Fibroblast of gingiva (primary cell): ENCODE measurements at places on chromosomes 2 and 18.

DNA sequence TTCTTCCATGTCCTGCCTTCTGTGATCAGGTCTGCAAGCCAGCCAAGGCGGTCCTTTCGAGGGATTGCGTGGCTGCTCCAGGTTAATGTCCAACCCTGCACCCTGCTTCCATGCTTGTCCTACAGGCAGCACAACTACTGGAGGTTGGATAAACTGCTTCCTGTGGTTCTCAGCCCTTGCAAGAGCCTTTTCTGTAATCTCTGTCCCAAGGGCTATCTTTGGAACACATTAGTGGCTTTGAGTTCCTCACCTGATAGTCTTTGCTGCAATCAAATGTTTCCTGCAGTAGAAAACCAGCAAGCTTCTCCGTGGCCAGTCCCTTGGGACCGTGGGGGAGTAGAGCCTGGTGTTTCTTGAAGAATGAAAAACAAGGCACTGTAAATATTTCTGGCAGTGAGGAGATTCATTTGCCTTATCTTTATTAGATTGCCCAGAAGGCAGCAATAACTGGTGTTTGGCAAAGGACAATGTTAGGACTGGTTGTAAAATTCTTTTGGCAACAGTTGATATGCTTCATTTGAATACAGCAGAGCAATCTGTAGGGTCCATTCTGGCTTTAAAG is 214.4 kb downstream of the FHOD3 start:
- DNase-seq = no peak

DNA sequence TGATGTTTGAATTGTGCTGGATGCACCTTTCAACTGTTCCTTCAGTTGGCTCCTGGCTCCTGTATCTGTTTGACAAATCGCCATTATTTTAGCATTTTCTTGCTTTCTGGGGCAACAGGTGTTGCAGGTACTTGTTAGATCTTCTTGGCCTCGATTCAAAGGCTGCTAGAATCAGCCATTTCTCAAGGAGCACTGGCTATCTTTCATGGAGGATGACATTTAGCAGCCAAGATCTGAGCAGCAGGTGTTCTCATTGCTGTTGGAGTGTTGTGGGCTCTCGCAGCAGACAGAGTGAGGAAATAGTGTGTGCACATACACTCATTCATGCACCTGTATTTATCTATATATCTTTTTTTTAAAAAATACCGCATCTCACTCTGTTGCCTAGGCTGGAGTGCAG is 52.2 kb downstream of the INPP5D start:
- no peak for DNase-seq

- DNase-seq = peak; percentile 58
These were observed 160.5 kb upstream of the STK17B start for GRCh38 chr2:196331851-196332250.

- DNase-seq = no peak
These were observed 76.4 kb downstream of the TSN start for GRCh38 chr2:121831841-121832240.

GRCh38 chr18:8705961-8706790 is 820 bp downstream of the MTCL1 start:
- DNase-seq = no peak

DNA sequence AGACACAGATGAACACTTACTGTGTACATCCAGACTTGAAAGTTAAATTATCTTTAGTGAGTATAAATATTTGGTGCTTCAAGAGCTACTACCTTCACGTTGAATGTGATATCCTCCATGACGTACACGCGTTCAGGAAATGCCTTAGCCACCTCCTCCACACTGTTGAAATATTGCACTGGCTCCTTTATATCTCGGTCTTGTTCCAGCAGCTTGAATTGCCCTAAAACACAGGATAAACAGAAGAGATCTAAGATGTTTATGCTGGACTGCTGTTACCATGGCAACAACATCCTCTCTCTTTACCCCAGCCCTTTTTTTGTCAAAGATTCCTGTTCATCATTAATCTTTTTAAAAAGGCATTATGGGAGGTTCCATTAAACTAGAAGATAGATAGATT is 120.3 kb downstream of the MEP1B start:
- DNase-seq = peak; percentile 20

GRCh38 chr2:20563833-20564232 is 87.1 kb downstream of the HS1BP3 start:
- DNase-seq = no peak

DNA sequence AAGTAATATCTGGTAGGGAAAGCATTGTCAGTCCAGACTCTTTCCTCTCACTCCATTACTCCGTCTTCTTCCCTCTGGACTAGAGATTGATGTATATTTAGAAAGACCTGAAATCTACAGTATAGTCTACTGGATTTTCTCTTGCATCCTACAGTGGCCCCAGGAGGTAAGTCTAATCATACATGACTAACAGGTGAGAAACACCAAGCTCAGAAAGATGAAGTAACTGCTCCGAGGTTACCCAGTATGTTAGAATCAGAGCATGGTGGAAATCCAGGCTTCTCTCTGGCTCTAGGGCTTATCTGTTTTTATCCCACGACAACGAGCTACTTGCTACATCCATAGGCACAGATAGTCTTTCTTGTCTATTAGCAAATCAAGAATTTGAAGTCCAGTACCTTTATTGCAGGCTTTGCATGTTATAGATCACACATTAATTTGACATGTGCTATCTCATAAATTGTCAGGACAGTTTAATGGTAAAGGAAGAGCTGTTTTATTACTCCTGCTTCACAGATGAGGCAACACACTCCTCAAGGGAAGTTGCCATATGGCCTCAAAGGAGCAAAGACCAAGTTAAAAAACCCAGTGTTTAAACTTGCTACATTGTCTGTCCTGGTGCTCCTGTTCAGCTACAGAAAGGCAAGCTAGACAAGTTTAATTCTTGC is 484.3 kb downstream of the THSD7B start:
- no peak for DNase-seq

DNA sequence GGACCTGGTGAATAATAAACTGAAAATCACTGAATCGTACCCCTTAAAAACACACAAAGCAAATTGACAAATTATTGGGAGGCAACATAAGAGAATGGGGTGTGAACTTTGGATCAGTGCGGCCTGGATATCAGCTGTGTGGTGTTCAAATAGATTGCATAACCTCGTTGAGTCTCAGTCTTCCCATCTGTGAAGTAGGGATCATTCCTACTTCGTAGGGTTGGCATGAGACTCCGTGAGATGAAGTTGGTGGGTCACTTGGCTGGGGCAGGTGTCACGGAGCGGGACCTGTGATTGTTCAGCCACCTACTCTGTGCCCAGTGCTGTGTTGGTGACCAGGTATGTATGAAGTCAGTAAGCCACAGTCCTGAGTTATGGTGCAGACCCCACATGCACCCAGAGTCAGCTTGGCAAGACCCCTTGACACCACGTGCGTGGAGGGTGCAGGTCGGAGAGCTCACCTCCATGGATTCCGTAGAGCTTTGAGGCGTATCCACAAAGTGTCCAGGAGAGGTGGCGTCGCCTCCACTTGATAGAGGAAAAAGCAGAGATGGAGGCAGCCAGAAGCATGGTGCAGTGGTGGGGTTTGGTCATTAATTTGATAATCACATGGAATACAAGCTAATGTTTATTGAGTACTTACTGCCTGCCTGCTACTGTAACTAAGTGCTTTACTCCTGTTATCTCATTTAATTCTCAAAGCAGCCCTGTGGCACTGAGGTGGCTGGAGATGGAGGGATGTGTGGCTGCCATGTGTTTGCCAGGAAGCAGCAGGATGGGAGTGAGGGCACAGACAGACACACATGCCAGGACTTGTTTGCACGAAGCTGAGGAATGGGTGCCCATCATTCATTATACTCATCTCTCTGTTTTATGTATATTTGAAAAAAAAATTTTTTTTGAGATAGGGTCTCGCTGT is 35.8 kb downstream of the HPCAL1 start:
- no peak for DNase-seq

- no peak for DNase-seq
These were observed 44.1 kb upstream of the SLC14A2 start for GRCh38 chr18:45571195-45571594.

GRCh38 chr18:45378933-45379332 is 236.3 kb upstream of the SLC14A2 start:
- DNase-seq = no peak

- peak; percentile 72 for DNase-seq
These were observed 436.8 kb upstream of the CWC22 start for GRCh38 chr2:180443888-180444287.

DNA sequence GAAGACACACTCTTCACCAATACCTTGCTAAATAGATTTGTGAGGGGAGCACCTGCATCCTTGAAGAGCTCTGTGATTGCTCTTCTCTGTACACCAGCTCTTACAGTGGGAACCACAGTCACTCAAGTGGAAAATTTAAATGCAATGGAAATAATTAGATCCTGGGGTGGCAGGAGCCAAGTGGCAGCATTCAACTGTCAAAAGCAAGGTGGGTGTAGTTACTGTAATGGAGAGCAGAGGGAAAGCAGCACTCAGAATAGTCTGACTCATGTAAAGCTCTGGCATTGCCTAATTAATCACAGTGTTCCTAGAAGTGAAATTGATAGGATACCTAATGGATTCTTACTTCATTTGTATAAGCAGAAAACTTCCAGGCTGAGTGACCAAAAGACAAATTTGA is 245.8 kb downstream of the KCNE4 start:
- no peak for DNase-seq

- peak; percentile 66 for DNase-seq
These were observed 673.0 kb downstream of the ARHGAP15 start for GRCh38 chr2:143802242-143802641.

- no peak for DNase-seq
These were observed 95.9 kb upstream of the CELF4 start for GRCh38 chr18:37661478-37661877.

GRCh38 chr2:69858261-69858660 is 28.8 kb downstream of the GMCL1 start:
- DNase-seq = no peak

- no peak for DNase-seq
These were observed 84.4 kb downstream of the POLE4 start for GRCh38 chr2:75042823-75043222.

DNA sequence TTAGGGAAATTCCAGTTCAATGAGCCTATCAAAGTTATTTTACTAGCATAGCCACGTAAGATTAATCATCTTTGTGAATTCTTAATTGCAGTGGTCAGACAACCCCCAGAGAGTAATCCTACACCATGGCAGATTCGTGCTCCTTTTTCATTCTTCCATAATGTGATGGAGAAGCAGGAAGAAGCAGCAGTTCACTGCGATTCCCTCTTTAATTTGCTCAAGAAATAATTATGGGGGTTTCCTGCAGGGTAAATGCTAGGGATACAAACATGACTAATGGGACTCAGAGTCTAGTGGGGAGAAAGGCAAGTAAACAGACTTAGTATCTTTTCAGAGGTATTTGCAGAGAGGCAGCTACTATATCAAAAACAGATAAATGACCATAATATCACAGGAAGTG is 175.8 kb upstream of the HNRNPA3 start:
- no peak for DNase-seq

DNA sequence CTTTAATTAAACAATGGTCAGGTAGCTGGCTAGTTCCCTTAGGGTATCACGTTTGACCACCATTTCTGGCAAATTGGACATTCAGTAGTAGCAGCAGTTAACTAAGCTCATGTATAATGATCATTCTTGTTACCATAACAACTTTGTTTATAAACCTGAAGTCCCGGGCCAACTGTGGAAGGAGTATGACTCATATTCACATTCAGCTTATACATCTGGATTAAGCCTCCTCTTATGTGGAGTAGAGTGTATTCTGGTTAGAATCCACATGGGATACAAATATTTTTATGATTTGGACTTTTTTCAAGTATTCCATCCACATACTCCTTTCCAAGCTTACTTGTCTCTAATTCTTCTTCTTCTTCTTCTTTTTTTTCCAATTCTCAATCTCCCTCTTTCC is 70.3 kb upstream of the ZSWIM2 start:
- DNase-seq = peak; percentile 88

DNA sequence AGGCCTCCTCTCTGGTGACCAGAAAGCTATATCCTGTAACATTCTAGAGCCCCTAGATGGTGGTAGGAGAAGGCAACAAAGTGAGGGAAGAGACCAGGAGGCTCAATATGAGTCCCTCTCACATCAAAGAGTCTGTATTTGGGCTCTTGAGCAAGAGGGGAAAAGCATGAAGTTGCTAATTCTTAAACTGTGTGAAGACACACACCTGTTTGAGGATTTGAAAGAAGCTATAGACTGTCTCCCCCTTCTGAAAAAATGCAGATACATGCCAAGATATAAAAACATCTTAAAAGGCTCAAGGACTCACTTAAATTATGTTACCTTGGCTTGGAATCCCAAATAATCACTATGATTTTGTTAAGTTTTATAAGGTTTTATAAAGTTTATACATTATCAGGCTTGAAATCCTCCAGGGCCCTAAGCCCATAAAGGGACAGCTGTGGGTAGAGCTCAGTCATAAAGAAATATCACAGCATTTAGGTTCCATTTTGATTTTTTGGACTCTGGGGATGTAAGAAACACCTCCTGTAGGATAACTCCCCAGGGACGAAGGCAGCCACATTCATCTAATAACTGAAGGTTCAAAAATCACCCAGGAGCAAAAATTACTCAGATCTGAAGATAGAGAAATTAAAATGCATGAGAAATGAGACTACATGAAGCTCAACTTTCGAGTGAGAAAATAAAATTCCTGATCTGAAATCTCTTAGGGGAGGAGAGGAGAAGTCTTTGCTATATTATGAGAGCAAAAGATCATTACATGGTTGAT is 136.1 kb upstream of the LGALSL start:
- no peak for DNase-seq

GRCh38 chr18:11902522-11903292 is 5.4 kb downstream of the MPPE1 start:
- DNase-seq = no peak

GRCh38 chr18:2050702-2051201 is 520.6 kb downstream of the METTL4 start:
- DNase-seq = no peak

DNA sequence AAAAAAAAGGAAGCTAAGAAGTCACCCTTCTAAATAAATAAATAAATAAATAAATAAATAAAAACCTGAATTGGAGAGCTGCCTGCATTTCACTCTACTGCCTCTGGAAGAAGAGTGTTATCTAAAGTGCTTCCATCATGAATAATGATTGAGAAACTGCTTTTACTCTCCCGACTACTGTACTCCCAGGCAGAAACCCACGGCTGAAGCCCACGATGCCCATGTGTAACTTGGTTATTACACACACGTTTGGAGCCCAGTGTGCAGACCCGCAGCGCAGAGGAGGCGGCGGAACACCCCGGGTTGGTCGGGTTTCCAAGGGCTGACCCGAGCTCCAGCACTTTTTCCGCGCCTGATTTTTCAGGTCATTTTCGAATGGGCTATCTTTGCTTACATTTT is 697 bp upstream of the SPATS2L start:
- peak; percentile 15 for DNase-seq

DNA sequence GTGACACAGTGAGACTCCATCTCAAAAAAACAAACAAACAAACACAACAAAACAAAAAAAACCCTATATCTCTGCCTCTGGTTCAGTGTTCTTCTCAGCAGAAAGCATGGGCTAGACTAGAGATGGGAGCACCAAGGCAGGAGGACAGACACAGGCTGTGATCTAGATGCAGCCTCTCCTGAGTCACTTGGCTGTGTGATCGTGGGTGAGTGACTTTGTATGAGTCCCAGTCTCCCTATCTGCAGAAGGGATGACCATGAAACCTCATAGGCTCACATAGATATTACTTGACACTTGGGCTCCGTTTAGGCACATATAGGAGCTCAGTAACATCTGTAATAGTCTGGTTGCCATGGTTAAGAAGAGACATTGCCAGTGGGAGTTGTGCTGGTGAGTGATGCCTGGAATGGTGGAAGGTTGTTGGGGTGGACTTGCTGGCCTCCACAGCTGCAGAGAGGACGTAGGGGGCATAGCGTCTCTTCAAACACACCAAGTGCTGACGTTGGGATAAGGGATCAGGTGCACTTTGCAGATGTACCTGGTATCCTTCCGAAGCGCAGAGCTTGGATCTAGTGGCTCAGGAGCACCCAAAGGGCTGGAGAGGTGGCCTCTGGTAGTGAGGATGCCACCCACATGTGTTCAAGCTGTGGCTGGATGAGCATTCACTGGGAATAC is 318.9 kb upstream of the HS6ST1 start:
- DNase-seq = no peak
